Cortex of kidney (tissue), 1 donor: ENCODE measurements at places on chromosomes 6 and 20.

- DNase-seq, result no peak
Measured at GRCh38 chr6:130457605-130458004, 91.8 kb downstream of the TMEM200A start.

DNA sequence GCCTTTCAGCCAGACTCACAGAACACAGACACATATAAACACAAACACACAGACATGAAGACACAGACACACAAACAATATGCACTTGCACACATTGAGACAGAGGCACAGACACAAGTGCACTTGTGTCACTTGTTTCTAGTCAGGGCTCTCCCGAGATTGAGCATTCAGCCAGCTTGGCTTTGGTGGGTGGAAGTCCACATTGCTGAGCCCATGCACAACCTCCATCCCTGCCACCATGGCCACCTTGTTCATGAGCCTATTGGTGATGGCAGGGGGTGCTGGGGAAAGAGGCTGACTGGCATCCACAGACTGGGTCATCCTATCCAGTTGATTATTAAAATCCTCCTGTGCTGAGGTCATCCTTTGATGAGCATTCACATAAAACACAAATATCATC, 11.5 kb upstream of the CST7 start:
- DNase-seq, result no peak

- no peak for DNase-seq
Measured at GRCh38 chr20:39885975-39886649, 802.9 kb downstream of the MAFB start.

DNA sequence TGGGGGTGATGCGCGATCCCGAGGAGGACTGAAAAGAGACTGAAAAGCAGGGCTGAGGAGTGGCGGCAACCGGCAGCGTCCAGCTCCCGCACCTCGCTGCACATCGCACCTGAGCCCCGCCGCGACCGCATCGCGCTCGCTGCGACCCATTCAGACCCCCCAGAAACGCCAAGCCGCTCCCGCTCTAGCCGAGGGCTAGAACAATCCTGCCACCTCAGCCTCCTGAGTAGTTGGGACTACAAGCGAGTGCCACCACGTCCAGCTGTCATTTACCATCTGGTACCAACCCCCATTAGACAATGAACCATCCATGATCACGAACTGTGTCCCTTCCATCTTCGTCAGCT, 33.2 kb downstream of the HLA-A start:
- no peak for DNase-seq

GRCh38 chr6:124319410-124319809, 515.7 kb downstream of the NKAIN2 start:
- DNase-seq, result no peak
